ENCODE measurements at places on chromosomes 16 and 17.

GRCh38 chr16:2147981-2148671, at the start of gene RAB26:
Gene RAB26 (plus strand): TSS chr16:2148625. CDS start chr16:2148784, 159 bp downstream.
- no peak for DNase-seq

GRCh38 chr16:11535494-11535893, 51.2 kb downstream of the LITAF start:
- no peak for DNase-seq

- DNase-seq: no peak
Measured at GRCh38 chr17:70071127-70071526, 3.9 kb upstream of the KCNJ16 start.

DNA sequence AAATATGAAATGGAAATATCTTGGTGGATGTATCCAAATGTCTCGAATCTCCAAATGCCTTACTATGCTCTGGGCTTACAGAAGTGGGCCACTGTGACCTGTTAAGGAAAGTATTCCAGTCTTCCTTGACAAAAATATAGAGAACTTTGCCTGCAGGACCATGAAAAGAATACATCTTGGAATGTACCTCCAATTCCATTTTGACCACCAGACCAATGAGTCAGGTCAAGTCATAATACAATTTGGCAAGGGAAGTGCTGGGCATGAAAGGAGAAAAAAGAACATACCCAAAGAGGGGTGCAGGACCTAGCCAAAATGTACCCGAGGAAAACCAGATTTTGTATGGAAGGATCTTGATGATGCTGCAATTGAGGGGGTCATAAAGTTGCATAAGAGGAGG, 1153.7 kb upstream of the GOT2 start:
- DNase-seq: no peak

- DNase-seq: no peak
Measured at GRCh38 chr16:53643474-53643873, 60.2 kb downstream of the RPGRIP1L start.

DNA sequence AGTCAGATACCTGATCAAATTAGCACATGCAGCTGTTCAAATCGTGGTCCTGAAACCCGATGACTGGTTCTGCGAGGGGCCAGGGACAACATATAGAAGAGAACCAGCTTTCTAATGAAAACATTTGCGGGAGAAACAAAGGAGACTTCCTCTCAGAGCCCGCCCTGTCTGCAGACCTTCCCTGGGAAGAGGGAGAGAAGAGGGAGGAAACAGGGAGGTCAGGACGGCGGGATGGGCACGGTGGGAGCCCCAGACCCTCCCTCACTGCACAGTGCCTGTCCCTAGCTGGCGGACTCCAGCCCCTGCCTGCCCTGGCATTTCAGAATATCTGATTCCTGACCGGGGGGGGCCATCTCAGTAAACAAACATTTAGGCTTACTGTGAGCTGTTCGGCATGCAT, 317.3 kb downstream of the FOXL1 start:
- no peak for DNase-seq

DNA sequence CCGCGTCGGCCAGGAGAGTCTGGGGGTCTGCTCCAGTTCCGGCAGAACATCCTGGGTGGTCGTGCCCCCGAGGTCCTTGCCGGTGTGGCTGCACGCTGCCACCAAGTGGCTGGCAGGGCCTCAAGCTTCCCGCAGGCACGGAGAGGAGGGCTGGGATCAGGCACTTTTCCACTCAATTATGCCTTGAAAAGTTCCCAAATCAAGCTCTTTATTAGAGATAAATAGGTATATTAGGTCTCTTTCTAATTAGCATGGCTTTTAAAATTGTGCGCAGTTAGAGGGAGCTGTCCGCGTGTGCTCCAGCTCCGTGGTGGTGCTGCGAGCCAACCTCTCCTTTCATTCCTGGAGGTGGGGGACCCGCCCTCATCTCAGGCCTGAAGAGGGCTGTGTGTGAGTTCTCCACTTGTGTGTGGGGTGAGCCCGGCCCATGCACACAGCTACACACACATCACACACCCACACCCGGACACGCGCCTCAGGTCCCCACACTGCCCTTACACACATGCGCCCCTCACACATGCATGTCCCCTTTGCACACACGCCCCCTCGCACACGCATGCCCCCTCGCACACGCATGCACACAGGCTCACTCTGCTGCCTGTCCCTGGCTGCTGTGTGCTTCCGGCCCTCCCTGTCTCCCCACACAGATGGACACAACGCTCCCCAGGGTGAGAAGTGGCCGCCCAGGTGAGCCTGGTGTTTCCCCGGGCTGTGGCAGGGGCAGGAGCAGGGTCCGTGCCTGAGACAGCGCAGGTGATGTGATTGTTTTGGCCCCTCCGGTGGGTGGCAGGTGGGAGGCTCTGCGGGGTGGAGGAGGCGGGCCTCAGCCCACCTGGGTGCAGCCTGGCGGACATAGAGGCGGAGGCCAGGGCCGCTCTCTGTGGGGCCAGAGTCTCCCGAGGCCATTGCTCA, 28.8 kb downstream of the CACNA1H start:
- no peak for DNase-seq

- DNase-seq: no peak
Measured at GRCh38 chr16:84804326-84804725, 15.5 kb upstream of the CRISPLD2 start.

DNA sequence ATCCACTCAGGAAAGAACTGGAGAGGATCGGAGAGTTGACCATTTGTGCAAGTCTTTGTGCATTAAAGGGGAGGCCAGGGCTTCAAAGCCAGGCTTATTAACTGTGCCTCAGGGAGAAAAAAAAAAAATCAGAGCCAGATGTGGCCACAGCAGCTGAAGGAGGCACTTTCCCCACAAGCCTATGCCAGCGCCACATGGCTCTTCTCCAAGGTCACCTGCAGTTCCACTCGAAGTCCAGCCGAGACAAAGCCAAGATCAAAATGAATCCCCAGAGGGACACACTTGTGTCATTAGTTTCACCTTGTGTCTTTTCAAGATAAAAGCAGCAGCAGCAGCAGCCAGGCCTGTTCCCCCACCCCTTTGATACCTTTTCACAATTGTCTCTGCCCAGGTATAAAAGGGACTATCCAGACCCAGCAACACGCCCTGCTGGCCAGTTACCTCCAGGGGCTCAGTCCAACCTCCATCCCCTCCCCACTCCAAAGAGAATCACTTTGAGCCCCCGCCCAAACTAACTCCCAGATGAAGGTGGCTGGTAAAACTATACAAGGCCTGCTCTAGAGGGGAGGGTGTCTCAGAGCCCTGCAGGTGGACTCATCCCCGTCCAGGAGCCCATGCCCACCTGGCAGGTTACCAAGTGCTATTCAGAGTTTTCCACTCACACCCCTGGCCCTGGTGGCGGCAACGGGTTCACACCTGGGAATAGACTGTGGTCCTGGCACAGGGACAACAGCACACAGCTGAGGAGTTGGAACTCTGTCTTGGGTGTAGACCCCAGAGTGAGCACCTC, 29.2 kb downstream of the AXIN2 start:
- DNase-seq: no peak

DNA sequence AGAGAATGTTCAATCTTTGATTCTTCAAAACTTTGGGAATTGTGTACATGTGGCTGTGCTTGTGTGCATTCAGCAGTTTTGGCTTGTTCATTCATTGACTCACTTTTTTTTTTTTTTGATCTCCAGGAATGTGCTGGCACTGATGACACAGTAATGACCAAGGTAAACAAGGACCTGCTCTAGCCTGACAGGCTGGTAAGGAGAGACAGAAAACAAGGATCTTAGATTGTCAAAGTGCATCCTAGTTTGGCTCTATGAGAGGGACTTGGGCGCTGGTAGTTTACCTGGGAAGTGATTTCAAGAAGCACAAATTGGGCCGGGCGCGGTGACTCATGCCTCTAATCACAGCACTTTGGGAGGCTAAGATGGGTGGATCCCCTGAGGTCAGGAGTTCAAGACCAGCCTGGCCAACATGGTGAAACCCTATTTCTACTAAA, 233.1 kb upstream of the WSCD1 start:
- no peak for DNase-seq

DNA sequence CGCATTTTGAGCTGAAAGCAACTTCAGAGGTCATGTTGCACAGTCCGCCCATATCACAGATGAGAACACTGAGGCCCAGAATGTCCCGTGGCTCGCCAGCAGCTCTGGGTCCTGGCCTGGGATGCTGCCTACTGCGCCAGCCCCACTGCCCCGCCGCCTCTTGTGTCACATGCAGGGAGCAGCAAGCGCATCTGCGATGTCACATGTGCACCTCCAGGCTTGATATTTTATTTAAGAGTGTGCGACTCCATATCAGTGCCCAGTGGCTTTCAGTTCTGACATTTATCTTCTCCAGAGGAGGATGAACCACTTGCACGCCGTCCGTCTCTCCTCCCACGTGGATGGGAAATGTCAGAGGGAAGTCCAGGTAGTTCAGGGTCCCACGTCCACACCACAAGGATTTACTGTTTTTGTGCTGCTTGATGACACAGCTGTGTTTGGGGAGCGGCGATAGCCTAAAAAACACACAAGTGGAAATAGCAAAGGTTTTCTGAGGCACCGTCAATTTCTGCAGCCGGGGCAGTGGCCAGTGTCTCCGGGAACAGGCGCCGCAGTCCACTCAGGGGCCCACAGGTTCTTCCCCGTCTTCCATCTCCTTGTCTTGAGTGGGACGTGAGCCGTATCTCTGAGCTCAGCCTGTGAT, 7.0 kb upstream of the RBFOX3 start:
- DNase-seq: no peak

- no peak for DNase-seq
Measured at GRCh38 chr16:21071741-21072140, 78.9 kb downstream of the DNAH3 start.

GRCh38 chr17:18105027-18105426, 3.5 kb upstream of the MYO15A start:
- DNase-seq: no peak
